ENCODE measurements at places on chromosomes 2 and 18. TPM values are rescaled to one million over a fixed set of nuclear protein-coding genes. Genes with fewer than 3 reads are reported as not detected.

The ASB18 gene
- polyA plus RNA-seq, result not detected

The CDH2 gene
- polyA plus RNA-seq, result 70.3 TPM

The ZSWIM2 gene
- not detected for polyA plus RNA-seq

DNA sequence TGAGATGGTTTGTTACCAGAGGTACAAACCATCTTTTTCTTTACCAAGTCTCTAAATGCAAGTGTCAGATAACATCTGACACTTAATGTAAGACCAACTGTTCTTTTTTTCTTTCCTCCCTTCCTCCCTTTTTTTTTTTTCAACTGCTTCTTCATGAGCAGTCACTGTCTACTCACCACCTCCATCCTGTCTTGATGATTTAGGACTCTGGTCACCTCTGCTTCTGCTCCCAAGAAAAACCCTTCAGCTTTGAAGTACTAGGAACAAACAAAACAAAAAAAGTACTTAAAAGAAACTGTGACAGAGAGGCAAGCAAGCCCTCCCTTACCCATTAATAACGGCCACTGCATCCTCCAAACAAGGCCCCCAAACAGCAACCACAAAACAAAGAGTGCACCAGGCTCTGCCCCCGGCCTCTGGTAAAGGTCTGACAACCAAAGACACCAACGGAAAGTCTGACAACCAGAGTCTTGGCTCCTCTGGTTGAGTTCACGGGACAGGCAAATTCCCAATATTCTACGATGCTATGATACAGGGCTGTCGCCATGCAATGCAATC is 141.0 kb downstream of the ARL4C start:
- DNase-seq, result no peak

GRCh38 chr2:122007577-122007976 is 252.1 kb downstream of the TSN start:
- DNase-seq, result no peak

GRCh38 chr2:207808119-207808518 is 38.4 kb upstream of the FZD5 start:
- no peak for DNase-seq

DNA sequence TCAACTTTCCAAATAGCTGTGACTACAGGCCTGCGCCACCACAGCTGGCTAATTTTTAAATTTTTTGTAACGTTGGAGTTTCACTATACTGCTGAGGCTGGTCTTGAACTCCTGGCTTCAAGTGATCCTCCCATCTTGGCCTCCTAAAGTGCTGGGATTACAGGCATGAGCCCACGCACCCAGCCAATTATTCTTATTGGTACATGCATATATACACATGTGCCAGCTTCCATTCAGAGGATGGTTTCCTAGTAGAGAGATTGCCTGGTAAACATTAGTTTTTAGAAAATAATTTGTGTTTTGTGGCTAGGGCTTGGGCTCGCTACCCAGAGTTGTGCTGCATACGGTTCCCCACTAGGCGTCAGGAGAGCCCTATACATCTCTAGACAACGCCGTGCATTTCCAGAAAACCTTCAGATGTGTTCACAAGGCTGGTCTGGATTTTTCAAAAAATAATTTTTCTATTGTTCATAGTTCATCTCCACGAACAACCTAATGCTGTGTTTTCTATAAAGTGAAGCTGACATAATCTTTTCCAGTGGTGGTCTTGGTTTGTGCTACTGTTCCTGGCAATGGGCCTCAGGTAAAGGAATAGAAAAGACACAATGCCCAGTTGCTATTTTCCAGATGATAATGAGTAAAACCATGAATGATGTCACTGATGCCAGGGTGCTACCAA is 14.6 kb upstream of the AFG3L2 start:
- DNase-seq, result no peak

- no peak for DNase-seq
Observed at GRCh38 chr18:55550471-55550870, 37.5 kb downstream of the TCF4 start.
